Kasumi-1 (cell line): ENCODE measurements at places on chromosomes 5 and 9.
A peak's percentile ranks its signal among the peaks of the same experiment; 100 is the strongest.

GRCh38 chr5:87151547-87151946, 116.1 kb upstream of the RASA1 start:
- DNase-seq: peak; percentile 40

- peak; percentile 80 for DNase-seq
Observed at GRCh38 chr5:175729829-175730277, 72.0 kb downstream of the HRH2 start.

DNA sequence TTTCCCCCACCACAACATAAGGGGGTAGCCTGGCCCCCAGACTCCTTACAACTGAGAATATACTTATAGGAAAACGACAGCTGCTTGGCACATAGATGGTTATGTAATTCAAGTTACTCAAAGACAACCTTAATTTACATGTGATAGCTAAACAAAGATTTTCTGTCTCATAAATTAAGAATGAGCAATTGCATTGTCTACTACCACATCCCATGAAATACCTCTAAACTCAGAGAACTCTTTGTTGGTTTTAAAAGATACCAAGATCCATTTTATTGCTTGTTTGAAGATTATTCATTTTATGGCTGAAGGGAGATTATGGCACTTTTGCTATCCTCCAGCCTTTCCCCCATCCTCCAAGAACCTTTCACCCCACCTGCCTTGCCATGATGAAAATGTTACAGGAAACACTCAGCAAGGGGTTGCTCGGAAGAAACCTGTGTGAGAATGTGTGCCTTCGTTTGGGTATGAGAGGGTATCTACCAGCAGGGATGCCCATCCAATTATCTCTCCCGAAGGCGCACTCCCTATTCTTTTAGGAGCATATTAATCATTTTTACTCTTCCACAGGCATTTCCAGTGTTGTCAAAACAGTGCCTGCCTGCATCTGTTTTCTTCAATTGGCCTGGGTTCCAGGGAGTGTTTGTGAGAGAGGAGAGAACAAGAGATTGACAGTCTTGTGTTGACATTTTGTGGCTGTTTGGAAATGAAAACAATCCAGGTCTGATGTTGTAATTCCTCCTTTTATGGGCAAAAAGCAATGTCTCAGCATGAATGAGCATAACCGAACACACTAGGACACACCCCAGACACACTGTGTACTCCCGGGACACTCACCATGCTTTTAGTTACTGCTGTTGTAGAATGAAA, 208.0 kb upstream of the ANKRD55 start:
- no peak for DNase-seq

GRCh38 chr9:121613009-121613752, 38.3 kb upstream of the DAB2IP start:
- DNase-seq: no peak

GRCh38 chr9:14393418-14393817, 79.5 kb upstream of the NFIB start:
- DNase-seq: no peak

GRCh38 chr5:156971415-156971814, 8.4 kb upstream of the TIMD4 start:
- no peak for DNase-seq
